ENCODE measurements at places on chromosomes 5 and 9.

DNA sequence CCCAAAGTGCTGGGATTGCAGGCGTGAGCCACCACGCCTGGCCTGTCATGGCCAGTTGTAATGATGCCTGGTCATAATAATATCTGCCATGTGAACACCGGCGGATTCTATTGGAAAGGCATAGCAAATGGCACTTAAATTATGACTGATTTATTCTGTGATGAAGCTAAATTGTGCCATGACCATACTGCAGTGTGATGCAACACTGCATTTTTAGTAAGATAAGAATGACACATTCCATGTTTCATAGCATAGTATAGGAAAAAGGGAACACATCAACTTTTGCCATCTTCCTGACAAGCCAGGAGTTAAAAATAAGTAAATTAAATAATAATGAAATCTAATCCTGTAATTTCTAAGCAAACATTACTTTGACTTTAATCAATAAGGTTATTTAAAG lies 30.4 kb upstream of the BICD2 start:
- DNase-seq = no peak

GRCh38 chr5:87051502-87052113 lies 216.1 kb upstream of the RASA1 start:
- DNase-seq = no peak

GRCh38 chr9:18775930-18776329 lies 257.1 kb downstream of the SAXO1 start:
- DNase-seq = no peak

DNA sequence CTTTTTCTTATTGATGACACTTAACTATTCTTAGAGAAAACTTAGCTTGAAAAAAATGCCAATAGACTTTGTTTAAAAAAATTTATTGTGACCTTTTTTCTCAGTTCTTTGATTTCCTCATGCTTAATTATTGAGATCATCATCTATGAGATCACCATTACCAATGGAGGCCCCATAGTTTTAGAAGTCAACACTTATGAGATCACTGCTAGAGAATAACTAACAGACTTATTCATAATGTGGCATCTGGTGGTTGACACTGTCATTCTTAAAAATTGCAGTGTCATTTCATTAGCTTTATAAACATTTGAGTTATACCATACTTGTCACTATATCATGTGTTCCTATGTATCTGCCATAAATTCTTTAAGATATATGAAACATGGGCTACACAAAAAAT lies 14.9 kb upstream of the FEM1C start:
- peak; percentile 91 for DNase-seq

- DNase-seq = peak; percentile 25
Measured at GRCh38 chr5:83034036-83034435, 43.2 kb downstream of the TMEM167A start.

DNA sequence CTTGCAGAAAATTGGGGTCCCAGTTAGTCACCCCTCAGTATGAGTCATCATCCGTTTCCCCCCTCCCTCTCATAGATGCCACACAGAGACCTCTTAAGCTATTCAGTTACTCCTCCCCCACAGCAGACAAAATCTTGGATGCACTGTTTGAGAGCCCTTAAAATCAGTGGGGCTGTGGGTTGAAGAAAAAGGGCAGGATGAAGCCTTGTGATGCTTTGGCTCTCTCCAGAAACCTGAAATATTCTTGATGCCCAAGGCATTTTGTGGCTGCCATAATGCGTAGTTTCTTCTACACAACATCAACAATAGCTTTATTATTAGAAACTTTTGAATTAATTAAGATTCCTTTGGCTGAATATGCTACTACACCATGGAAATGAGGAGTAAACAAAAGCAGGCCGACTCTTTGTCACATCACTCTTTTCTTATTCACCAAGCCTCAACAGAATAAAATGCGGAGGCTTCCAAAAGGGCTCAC lies 133.8 kb downstream of the MRPS30 start:
- DNase-seq = peak; percentile 29

DNA sequence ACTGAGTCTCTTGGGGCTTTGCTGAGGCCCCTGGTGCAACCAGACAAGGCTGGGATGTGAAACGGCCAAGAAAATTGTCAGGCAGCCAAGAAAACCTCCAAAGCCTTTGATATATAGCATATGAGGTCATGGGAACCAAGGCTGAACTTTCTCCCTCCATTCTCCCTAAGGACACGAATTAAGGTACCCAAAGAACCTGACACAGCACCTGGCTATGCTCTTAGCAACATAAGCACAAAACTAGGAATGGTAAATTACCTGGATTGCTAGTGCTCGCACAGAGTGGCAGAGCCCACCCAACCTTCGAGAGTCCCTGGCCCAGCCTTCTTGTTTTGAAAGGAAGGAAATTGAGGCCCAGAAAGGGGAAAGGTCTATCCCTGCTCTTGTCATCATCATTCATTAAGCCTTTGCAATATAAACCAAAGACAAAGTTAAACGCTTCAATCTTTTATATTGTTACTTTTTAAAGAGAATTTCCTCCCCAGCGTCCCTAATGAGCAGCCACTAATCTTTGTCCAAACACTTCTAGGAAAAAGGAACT lies 220.0 kb upstream of the NR4A3 start:
- peak; percentile 18 for DNase-seq

DNA sequence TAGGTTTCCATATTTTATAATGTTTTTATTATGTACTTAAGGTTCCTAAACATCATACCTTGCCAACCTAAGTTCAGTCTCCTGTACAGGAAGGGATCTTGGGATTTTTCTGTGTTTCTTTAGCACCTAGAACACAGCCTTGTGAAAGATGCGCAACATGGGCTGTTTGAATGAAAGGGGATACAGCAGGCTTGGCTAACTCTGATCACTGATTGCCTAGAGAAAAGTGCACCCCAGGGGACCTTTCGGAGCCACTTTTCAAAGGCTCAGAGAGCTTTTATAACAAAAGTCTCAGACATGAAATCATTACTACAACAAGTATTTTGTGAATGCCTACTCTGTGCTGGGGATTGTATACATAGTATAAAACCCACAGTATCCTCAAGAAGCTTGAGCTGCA lies 261.6 kb downstream of the BNC2 start:
- no peak for DNase-seq

DNA sequence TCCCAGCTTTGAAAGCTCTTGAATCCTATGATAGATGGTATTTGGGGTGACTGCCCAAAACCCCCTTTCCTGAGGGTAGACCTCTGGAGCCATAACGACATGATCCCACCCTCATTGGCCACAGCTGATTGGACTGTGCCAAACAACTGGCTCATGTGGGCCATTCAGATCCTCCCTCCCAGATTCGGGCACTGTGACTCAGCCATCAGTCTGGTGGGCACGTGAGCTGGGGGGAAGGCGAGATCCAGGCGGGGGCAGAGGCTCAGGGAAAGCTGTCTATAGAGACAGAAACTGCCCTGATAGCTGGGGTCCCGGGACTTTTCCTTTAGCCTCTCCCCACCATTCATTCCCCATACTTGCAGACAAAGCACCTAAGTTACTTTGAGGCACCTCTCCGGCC lies 15.1 kb upstream of the NCS1 start:
- no peak for DNase-seq

GRCh38 chr5:178218827-178219226 lies 13.8 kb downstream of the PHYKPL start:
- DNase-seq = no peak

DNA sequence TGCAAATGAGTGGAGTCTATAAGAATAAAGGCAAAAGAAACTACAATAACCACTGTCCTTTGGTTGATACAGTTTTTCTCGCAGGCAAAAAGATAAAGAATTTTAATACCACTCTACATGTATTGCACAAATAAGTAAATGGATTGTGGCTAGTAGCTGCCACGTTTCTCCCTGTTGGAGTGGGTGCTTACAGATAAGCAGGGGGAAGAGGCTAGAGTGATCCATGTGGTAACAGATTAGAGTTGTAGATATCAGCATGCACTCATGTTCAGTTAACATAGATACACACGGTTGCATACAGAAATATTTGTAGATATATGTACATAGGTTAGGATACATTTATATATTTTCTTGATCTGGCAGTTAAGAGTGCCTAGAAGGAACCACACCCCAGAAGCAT lies 179.5 kb downstream of the ARHGEF28 start:
- no peak for DNase-seq

- DNase-seq = peak; percentile 49
Measured at GRCh38 chr5:180315762-180316212, 23.9 kb upstream of the MAPK9 start.

DNA sequence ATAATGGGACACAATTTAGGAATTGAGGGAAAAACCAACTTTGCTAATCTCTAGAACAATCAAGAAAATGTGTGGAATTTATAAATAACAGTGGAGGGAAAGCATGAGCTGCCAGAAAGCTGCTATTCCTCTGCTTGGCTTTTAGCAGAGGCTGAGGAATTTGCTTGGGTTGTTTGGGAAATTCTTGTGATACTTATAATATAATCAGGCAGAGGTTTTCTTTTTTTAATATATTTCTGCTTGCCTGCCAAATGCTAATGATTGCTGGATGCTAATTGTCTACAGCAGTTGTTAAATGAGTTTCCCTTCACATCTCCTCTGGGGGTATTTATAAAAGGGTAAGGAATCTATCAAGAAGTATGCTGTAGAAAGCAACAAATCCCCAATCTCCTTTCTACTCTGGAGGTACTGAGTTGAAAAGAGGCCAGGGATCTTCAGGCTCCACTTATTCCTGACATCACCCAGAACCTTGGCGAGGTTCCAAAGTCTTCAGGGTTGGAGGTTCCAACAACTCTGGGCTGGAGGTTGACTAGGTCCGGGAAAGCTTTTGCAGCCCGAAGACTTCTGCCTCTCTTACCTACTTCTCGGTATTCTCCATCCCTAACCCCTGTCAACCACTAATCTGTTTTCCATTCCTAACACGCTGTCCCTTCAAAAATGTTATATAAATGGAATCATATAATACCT lies 60.4 kb upstream of the TMED7 start:
- DNase-seq = peak; percentile 81

DNA sequence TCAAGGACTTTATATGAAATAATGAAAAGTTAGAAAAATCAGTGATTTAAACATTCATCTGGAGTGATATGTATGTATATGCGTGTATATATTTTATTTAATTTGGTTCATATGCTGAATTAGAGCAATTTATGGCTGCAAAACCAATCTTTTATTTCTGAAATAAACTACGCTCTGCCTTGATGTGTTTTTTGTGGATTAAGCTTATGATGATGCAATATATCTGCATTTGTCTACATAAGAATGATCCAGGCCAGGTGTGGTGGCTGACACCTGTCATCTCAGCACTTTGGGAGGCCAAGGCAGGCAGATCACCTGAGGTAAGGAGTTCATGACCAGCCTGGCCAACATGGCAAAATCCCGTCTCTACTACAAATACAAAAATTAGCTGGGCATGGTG lies 1842.3 kb upstream of the CDH6 start:
- DNase-seq = no peak

DNA sequence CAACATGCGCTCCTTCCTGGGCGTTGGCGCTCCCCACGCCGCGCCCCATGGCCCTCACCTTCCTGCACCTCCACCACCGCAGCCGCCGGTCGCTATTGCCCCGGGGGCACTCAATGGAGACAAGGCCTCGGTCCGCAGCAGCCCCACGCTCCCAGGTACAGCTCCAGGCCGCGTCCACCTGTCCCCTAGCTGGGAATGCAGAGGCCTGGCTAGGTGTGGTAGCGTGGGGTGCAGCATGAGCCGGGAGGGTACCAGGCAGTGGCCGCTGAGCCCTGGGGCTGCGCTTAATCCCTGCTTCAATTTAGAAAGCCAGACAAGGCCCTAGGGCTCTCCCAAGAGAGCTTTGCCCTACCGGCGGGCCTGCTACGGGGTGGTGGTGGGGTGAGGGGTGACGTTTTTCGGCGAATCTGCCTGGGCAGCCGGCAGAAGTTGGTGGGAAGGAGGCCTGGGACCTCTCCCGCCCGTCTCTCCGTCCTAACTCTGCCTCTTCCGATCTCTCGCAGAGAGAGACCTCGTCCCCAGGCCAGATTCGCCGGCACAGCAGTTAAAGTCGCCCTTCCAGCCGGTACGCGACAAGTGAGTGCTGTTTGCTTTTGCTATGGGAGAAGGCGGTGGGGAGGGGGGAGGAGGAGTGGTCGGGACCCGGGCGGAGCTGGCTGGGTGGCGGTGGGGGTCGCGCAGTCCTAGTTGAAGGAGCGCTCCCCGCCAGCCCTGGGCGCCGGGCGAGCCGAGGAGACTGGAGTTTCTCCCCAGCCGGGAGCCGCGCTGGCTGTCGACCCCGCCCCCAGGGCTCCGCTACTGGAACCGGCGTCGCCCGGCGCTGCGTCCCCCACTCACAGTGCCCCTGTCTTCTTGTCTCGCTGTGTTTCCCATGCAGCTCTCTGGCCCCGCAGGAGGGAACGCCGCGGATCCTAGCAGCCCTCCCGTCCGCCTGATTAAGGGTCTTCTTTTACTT lies 4.8 kb downstream of the IRX1 start:
- DNase-seq = peak; percentile 66

DNA sequence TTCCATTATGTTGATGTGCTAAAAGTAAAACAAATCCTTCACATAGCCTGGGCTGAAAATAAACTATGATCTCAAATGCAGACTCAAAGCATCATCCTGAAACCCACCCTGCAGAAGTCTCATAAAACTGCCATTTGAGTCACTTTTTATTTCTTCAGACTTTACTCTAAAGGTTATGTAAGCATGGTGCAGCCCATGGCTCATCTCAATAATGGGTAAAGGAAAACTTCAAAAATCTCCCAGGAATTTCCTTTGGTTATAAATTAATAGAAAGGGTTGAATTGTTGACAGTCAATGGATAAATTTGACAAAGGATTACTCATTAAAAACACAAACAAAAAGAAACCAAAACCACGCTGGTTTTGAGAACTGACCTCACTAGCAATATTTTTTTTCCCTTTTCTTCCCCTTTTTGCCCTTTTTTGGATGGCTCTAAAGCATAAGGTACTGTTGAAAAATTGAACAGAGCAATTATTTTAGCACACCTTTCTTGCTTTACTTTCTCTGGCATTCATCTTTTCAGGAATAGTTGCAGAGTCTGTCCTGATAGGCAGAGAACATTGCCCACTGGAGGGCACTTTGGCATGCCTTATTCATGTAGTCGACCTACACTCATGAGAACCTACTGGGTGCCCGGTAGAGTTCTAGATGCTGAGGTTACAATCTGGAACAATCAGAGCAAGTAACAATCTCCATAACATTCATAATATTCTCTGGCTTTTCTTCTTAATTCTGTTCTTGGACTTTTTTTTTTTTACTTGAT lies 191.4 kb downstream of the TMEM167A start:
- DNase-seq = peak; percentile 78

- no peak for DNase-seq
Measured at GRCh38 chr5:31078956-31079355, 114.5 kb upstream of the CDH6 start.

DNA sequence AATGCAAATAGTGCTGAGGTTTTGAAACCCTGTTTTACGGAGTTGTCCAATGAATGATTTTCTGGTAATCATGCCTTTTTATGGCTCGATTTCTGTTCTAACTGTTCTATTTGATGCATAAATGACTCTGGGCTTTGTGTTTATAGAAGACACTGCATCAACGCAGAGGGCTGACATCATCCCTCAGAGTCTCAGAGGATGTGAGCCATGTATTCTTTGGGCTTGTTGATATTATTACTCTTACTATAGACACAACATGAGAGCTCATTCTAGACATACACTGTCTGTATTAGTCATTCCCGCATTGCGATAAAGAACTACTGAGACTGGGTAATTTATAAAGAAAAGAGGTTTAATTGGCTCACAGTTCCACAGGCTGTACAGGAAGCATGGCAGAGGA lies 31.6 kb downstream of the CDH6 start:
- peak; percentile 49 for DNase-seq

Data from fibroblast of skin of scalp (primary cell).